ENCODE measurements at places on chromosomes 2 and 18. TPM values are rescaled to one million over a fixed set of nuclear protein-coding genes. Genes with fewer than 3 reads are reported as not detected.

Gene ASIC4
- polyA plus RNA-seq: 0.02 TPM

Gene SANBR
- polyA plus RNA-seq: 4.1 TPM

Gene RNF144A
- polyA plus RNA-seq: 2.7 TPM

DNA sequence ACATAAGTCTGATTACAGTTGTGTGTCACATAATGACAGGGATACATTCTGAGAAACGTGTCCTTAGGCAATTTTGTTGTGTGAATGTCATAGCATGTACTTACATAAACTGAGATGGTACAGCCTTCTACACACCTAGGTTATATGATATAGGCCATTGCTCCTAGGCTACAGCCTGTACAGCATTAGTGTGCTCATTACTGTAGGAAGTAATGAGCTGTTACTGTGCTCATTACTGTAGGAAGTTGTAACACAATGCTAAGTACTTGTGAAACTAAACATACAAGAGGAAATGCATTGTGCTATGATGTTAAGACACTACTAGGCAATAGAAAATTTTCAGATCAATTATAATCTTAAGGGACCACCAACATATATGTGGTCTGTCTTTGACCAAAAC, 72.8 kb downstream of the UPP2 start:
- no peak for DNase-seq

DNA sequence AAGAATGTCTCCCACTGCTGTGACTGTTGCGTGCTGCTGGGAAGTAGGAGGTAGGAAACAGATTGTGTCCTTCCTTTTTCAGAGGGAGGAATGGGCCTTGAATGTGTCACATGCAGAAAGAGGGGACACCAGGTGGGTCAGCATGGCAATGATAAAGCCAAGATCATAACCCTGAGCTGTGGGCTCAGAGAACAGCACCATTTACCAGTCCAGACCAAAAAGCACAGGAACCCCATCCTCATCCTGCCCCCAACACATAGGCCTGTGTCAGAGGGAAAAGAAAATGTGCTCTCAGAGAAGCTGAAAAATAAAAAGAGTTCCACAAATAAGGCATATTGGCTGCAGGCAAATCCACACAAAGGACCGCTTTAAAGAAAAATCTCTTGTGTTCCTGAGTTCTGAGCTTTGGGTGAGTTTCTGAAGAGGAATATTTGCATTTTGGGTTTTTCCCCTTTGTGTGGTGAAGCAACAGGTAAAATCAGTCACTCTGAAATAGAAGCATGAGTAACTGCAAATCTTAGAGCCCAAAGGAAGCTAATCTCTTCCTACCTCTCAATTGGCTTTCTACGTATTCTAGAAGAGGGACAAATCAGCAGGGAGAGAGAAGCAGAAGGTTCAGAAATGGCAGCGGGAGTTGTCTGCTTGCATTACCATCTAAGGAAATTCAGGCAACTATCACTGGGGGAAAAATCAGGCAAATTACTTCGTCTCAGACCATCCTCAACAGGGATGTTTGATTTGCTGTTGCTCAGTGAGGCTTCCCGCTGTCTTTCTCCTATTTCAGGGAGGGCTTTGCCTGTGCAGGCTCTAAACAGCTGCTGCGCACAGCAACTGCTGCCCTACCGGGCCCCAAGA, 106.8 kb downstream of the BCL11A start:
- DNase-seq: no peak

- DNase-seq: no peak
Observed at GRCh38 chr2:227378371-227378782, 729 bp downstream of the TM4SF20 start.
